NCI-H1048 (cell line): ENCODE measurements at places on chromosomes 3 and 15.

GRCh38 chr15:88623061-88623460 lies 1.9 kb downstream of the AEN start:
- no peak for DNase-seq

DNA sequence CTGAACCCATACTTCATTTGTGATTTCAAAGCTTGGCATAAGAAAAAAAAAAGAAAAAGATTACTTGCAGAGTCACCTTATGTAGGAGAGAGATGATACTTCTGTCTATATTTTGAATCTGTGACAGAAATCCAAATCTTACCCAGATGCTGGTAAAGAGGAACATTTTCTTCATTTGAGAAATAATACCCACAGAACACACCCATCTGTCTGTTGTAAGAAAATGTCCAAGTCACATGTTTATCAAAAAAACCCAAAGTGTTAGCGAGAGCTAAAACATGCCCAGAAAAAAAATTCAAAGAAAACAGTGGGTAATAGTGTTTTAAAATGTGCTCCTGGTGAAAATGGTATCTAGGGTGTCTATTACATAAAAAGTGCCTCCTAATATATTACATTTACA lies 18.0 kb upstream of the RAP2B start:
- no peak for DNase-seq

- DNase-seq, result no peak
Measured at GRCh38 chr3:37806505-37807200, 55.0 kb upstream of the CTDSPL start.

DNA sequence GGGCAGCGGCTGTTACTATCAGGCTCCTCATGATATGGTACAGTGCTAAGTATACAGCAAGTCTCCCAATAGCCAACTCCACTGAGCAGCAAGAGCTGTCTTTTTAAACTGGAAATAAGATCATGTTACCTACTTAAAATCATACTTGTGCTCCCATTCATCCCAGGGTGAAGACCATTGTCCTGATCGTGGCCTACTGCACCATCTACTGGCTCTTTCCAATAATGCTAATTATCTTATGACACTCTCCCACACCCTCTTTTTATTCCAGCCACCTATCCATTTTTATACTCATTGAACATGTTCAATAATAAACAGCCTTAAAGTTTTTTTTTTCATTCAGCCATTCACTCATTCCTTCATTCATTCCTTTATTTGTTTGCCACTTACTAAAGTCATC lies 117.7 kb downstream of the GBE1 start:
- DNase-seq, result no peak

DNA sequence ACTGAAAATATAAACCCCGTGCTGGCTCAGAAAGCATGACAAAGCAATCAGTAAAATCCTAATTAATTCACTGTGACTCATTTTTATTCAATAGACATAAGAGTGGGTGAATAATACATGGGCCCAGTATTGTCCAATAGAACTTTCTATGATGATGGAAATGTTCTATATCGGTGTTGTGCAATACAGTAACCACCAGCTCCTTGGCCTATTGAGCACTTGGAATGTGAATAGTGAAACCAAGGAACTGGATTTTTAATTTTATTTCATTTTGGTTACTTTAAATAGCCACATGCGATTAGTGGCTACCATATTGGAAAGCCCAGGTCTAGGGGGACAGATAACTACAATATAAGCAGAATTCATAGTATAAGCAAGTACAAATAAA lies 69.8 kb upstream of the PPP2R3A start:
- no peak for DNase-seq

DNA sequence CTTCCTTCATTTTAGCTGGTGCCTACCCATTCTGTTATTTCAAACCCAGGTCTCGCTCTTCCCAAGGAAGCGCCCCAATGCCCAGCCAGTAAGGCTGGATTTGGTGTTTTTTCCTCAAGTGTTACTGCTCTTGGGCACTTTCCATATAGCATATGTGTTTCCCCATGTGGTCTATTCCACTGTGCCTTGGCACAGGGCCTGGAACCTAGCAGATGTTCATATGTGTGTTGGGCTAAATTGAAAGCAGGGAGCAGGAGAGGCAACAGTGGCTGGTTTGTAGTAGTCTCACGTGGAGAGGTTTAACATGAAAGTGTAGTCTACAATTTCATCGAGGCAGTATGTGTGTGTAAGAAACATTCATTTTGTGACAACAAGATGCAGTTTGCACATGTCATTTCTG lies 48.2 kb upstream of the TEX264 start:
- DNase-seq, result no peak

- DNase-seq, result peak; percentile 18
Measured at GRCh38 chr3:8500319-8500988, 1.2 kb upstream of the LMCD1 start.

- DNase-seq, result no peak
Measured at GRCh38 chr15:57698991-57699390, 7.5 kb upstream of the POLR2M start.

GRCh38 chr3:12143949-12144504 lies 14.7 kb downstream of the TIMP4 start:
- DNase-seq, result no peak

DNA sequence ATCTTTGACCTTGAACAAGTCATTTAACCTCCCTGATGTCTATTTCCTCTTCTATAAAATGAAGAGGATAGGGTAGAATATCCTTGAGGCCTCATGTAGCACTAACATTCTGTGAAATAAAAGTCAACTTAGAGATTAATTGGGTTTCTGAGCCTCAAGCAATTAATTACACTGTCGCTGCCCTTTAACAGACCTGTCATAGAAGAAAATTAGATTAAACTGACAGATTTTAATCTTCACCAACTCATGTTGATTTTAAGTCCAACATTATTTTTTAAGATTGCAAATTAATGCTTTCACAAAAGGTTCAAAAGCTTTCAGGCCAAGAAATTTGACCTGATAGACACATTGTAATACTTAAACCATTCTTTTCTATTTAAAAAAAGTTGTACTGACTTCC lies 8.1 kb upstream of the MNS1 start:
- DNase-seq, result no peak

- DNase-seq, result peak; percentile 7
Measured at GRCh38 chr3:146189519-146190173, 28.7 kb upstream of the PLOD2 start.

DNA sequence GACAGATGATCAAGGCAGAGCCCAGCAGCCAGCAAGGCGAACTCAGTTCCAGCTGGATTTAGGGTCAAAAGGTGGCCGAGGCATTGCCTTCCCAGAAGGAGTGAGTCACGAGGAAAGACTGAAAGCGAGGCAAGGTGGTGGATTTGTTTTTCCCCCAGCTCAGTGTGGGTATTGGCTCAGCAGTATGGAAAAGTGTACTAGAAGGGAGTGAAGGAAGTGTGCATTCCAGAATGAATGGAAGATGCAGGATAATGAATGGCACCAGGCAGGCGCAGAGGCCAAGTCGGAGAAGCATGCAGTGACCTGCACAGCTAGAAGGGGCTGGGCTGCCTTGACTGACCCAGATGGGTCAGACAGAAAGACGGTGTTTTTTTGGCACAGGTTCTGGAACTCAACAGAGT lies 46.3 kb downstream of the FOXP1 start:
- DNase-seq, result no peak

GRCh38 chr3:156615592-156616173 lies 58.7 kb upstream of the TIPARP start:
- DNase-seq, result no peak

- DNase-seq, result no peak
Measured at GRCh38 chr3:30269751-30270445, 336.5 kb upstream of the TGFBR2 start.

DNA sequence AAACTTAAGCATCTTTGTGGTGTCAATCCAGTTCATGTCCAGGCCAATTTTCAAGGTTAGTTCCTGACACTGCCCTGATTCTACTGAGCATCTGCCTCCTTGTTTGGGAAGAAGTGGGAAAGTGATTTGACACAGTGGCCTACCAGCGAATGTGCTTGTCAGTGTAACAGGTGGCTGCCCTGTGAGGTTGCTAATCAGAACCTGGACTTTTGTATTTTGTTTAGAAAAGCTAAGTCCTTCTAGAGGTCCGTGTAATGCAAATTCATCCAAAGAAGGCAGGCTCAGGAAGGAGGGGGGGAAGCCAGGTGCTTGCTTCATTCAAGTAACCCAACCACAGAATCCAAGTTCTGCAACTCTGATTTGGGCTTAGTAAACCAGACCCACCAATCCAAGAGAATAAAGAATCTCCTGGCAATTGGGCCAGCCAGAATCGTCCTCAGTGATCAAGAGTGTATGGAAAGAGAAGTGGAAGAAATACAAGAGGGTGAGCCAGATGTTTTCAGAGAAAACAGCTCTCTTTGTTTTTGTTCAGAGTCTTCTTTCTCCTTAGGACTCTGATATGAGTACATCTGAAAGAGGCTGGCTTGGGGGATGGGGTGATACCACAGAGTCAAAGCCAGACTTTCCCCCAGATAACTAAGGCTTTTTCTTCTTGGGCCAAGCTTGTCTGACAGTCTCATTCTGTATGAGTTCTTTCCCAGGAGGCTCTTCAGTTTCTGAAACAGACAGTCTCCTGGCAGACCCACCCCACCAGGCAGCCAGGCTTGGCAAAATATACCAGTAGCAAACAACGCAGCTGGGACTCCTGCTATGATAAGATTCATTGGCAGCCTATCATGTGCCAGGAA lies 508.9 kb upstream of the TBL1XR1 start:
- no peak for DNase-seq

DNA sequence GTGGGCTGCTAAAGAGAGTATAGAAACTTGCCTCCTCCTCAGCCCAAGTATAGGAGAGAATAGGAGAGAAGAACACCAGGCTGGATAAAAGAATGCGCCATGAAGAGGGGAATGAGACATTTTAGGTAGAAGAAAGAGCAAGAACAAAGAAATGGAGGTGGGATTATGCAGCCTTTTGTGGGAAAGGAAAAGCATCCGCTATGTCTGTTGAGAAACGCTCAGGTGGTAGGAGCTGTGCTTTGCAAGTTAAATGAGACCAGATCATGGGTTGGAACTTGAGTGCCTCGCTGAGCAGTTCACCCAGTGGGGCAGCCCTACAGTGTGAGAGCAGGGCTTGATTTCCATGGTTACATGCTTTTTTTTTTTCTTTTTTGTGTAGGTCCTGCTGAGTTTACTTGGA lies 11.5 kb upstream of the RTP1 start:
- DNase-seq, result no peak

DNA sequence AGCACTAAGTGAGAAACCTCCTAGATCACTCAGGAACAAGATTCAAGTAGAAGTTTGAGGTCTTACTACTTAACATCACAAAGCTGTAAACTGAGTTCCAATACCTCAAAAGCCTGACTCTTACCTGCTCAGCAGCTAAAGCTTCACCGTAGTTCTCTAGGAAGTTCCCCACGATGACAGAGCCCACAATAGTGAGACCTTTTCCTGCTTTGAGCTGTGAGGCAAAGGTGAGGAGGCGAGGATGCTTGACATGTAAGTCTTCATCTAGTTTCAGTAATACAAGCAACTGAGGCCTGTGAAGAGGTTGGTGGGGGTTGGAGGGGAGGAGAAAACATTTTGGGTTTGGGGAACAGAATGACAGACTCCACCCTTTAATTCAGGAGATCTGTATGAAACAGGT lies 15.7 kb downstream of the EMC4 start:
- no peak for DNase-seq

GRCh38 chr3:105499961-105500360 lies 133.3 kb downstream of the ALCAM start:
- no peak for DNase-seq

DNA sequence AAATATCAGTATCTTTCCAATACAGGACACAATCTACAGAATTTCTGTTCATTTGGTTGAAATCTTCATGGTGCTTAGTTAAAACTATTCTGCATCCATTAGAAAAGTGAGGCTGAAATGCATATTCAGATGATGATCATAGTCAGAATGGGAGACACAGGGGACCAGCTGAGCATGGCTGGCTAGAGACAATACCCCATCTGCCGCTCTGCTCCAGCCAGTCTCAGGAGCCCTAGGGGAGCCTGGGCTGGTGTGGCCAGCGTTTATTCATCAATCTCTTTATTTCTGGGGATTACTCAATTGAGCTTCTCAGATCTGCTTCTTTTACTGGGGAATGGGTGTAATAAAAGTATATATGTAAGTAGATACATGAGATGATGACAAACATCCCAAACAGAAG lies 470.9 kb upstream of the CDIN1 start:
- no peak for DNase-seq

GRCh38 chr15:39199076-39199475 lies 381.8 kb upstream of the THBS1 start:
- DNase-seq, result peak; percentile 23

DNA sequence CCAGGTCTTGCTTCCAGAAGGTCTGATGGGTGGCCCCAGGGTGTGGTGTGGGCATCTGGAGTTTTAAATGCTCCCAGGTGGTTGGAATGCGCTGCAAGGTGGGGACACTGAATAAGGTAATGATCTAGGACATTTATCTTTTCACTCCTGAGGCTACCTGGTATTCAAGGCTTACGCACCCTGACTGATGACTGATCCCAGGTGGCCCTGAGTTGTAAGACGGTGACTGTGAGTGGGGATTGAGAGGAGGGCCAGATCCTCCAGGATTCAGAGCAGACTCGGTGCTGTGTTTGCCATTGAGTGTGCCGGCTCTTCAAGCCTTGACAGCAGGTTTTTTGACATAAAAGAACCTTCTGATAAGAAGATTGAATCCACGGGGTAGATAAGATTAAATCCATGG lies 40.3 kb downstream of the SLC6A20 start:
- no peak for DNase-seq

- DNase-seq, result no peak
Measured at GRCh38 chr3:71723452-71724170, 1.6 kb downstream of the EIF4E3 start.

DNA sequence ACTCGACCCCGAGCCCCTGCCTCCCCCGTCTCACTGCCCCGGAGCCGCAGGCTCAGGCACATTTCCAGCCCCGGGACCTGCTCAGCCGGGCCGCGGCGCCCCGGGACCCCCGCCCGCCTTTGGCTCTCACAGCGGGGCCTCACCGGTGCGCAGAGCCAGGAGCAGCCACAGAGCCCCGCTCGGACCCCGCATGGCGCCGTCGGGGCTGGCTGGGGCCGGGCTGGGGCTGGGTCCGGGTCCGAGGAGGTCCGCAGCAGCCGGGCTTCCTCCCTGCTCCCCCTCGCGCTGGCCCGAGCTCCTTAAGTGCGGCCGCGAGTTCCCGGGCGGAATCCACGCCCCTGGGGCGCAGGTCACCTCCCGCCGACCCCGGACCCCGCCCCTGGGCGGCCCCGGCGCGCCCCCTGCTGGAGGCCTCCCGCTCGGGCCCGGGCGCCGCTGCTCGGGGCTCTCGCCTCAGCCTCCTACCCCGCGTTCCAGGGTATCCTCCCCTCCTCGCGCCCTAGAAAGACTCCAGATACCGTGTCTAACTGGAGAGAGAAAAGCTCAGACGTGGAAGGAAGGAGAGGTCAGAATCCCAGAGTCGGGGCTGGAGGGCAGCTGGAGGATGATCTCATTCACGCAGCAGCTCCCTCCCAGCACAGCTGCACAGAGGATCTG lies at the start of gene MELTF:
Gene MELTF, minus strand, starts transcription at position 307 of the 657 bp plus-strand sequence. Its CDS starts 115 bp downstream, at position 192.
- peak; percentile 27 for DNase-seq

GRCh38 chr3:126733061-126733430 lies 29.0 kb downstream of the CHCHD6 start:
- DNase-seq, result no peak

GRCh38 chr15:70327328-70327855 lies 229.7 kb upstream of the TLE3 start:
- DNase-seq, result no peak

- no peak for DNase-seq
Measured at GRCh38 chr15:57328897-57329296, 47.4 kb upstream of the CGNL1 start.
